Stimulated activated CD8-positive, alpha-beta memory T cell treated with anti-CD3 and anti-CD28 coated beads, Interleukin-4, amount 100 ng/mL, for 48 hours (primary cell): ENCODE measurements at places on chromosomes 6 and 20.
A peak's percentile ranks its signal among the peaks of the same experiment; 100 is the strongest.

DNA sequence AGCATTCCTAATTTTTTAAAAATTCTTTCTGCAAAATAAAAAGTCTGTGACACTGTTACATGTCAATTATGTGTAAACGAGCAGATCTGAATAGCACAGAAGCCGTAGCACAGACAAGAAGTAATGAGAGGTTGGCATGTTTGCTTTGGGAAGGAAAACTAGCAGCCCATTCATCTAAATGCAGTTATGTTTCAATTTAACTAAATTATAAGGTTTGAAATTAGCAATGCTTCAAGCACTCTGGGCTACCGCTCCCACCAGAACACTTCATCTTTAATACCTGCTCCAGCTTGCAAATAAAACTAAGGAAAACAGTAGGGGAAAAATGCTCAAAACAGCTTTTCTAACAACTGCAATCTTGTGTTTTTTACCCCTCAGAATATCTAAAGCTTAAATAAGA lies 73.9 kb downstream of the PTPRK start:
- DNase-seq: no peak

- DNase-seq: peak; percentile 42
These were observed 71.6 kb downstream of the SH3BGRL2 start for GRCh38 chr6:79702691-79703090.

DNA sequence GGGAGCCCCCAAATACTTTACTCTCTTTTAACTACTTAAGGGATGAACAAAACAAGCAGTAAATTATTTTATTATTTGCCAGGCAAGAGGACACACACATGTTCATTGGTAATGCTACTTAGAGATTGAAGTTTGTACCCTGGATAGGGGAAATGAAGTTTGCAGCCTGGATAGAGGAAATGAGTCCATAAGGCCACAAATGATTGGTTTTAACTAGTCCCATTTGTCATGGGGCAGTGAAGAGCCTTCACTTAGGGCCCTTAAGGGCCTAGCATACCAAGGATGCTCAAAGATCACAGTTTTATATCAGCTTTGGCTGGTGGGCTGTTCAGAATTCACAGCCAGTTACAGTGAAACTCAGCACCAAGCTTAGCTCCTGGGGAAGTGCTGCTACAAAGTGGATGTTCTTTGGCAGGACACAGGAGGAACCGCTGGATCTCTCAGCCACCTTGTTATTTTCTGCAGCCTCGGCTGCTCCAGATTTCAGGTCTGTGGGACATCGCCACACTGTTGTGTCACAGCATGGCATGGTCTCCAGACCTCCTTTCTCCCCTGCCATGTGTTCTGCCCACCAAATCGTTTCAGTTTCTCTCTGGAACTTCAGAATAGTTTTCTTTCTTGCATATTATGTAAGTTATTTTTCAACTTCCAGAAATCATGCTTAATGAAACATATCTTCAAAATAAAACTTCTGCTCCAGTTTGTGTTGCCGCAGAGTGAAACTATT lies 41.8 kb downstream of the NCOA7 start:
- no peak for DNase-seq

- no peak for DNase-seq
These were observed 80.1 kb downstream of the UTRN start for GRCh38 chr6:144365271-144365670.

DNA sequence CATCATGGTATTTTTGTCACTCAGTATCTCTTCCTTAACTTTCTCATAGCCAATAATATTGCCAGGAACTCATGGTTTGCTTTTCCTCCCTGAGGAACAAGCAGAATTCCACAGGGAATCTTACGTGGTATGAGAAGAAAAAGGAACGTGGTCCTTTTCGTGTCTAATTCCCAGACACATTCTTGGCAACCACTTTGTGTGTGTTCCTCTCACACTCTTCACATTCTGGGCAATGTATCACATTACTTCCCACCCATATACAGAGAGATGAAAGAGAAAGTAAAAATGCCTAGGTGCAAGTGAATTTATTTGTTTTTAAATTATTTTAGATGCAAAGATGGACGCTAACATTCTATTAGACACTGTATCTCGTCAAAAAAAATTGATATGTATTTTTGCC lies 102.7 kb downstream of the PTPRK start:
- DNase-seq: no peak

DNA sequence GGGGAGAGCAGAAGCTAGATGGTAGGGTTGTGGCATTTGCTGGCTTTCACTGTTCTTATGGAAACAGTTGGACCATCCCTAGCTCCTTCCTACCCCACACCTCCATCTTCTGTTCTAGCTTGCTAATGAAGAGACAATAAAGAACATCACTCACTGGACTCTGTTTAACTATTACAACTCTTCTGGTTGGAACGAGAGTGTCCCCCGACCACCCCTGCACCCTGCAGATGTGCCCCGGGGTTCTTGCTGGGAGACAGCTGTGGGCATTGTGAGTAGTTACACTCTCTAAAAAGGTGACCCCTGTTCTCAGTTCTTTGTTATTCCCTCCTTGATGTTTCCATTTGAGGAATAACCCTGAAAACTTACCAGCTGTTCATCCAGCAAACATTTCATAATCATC lies 40.4 kb upstream of the NOP56 start:
- DNase-seq: no peak

GRCh38 chr20:43755851-43756250 lies 29.0 kb upstream of the GTSF1L start:
- DNase-seq: no peak

DNA sequence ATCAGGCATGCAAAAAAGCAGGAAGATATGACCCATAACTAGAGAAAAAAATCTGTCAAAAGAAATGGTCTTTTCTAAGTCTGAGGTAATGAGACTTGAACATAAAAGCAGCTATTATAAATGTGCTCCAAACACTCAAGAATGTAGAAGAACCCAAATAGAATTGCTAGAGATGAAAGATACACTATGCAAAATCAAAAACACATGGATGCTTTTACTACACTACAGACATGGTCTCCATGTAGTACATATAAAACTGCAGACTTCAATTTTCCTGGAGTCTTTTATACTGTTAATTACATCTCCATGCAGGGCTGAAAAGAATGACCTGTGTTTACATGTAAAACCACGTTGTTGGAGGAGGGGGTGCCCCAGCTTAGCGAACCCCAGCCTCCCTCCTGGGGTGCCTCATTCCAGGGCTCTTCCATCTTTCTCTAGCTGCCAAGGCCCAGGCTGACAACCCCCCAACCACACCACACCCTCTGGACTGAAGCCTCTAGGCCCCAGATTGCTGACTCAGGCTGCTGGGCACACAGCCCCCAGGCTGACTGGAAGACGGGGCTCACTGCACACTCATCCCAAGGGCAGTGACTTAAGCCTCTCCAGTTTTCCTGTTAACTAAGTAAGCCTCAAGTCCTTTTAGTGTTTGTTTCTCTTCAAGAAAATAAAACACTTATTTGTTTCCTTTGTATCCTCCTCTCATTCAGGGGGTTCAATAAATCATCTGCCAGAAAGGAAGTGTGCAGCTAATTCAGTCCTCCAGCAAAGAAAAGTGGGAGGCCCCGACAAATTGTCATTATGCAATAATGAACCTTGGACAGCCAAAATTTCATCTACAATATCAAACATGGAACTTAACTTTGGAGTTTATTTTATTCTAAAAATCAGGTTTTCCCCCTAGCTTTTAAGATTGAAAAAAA lies 26.0 kb upstream of the PLAGL1 start:
- DNase-seq: no peak

- DNase-seq: no peak
These were observed 11.0 kb downstream of the PTCHD4 start for GRCh38 chr6:48099713-48100587.

- no peak for DNase-seq
These were observed 438.4 kb upstream of the ADGRB3 start for GRCh38 chr6:68196645-68197044.

DNA sequence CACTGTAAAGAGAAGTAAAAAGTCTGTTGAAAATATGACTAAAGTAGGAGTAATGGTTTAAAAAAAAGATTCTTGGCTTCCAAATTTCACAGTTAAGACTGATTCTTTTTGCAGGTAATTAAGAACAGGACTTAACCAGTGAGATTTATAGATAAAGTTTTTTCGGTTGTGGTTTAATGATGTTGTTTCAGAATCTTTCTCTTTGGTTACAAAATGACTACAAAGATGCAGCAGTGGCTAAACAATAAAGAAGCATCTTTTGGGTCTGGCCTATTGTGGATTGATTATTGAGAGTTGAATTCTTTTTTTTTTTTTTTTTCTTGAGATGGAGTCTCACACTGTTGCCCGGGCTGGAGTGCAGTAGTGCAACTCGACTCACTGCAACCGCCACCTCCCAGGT lies 109.7 kb downstream of the AKAP7 start:
- no peak for DNase-seq

DNA sequence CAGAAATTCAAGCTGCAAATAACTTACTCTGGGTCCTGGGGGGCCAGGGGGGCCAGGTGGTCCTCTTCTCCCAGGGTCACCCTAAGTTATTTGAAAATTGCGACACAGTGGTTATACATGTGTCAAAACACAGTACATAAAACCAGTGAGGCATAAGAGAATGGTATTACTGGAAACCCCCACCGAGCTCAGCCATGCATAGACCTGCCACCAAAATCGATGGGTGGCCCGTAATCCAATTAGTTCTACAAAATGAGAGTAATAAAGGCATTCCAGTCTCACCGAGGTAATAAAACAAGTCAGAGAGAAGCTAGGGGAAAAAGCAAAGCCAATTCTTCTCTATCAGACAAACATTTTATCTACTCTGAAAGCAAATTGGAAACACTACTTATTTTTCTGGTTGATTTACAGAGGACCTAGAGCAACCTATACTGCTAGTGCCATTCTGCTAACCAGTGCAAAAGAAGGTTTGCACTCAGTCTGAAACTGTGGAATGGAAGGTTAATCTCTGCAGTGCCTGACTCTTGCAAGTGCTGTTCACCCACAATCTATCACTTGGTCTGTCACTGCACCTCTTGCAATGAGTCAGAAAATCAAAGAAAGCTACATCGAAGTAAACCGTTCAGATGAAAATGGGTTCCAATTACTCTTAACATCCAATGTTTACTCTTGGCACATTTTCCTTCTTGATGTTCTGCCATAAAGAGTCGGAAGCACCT lies 32.4 kb downstream of the COL9A1 start:
- DNase-seq: no peak

GRCh38 chr6:901696-902460 lies 208.9 kb upstream of the EXOC2 start:
- DNase-seq: no peak

- DNase-seq: no peak
These were observed 70.0 kb downstream of the FAM50B start for GRCh38 chr6:3919130-3919628.

DNA sequence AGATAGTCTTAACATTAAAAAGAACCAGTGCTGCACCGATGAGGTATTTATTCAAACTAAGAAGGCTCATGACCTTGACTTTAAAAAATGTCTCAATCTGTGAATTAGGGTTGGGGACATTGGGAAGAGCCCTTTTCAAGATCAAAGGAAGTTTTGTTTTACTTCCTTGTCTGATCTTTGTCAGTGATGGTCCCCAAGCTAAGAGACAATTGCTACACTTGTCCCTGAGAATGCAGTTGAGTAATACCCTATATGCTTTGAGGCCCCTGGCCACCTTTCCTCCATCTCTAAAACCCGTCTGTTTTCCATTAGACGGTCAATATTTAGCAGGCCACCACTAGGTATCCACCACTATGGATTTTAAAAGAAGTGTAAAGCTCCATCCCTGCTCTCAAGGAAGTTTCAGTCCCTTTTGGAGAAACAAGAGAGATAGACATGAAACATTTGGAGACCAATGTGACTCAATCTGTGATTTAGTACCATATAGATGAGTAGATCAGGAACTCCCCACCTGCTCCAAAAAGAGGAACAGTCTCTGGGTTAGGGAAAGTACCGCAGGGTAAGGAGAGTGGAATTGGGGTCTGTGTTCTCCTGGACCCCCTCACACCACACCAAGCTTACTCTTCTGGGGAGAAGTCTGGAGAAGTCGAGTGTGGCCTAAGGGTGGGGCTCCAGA lies 99.1 kb upstream of the ISM1 start:
- no peak for DNase-seq

- DNase-seq: peak; percentile 60
These were observed 172.2 kb downstream of the AIG1 start for GRCh38 chr6:143232849-143233248.

DNA sequence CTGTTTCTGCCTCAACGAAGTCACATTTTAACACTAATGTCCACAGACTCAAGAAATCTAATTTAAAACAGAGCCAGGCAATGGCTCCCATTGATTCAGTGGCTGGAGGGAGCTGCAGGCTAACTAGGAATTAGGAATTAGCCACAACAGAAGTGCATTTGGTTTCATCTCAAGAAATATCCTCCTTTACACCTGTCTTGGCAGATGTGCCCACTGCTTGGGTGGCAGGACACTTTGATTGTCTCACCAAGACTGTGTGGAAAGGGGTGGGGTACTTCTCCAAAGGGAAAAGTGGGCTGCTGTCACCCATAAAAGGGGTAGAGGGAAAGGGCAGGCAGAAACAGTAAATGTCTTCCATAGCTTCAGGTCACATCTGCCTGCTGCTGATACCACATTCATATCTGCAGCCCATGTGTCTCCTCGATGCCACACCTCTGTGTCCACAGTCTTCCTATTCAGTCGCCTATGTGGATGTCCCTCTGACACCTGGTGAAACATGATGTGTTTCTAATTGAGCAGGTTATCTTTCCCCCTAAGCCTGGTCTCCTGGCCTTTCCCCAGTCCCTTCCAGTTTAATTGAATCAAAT lies 10.9 kb upstream of the OSER1 start:
- DNase-seq: no peak

- no peak for DNase-seq
These were observed at the start of gene FLRT3 for GRCh38 chr20:14337400-14338171. FLRT3 (minus strand) TSS chr20:14337612; CDS start chr20:14327506, 10,106 bp downstream.

- no peak for DNase-seq
These were observed 4.5 kb upstream of the CPNE1 start for GRCh38 chr20:35669221-35669620.

- no peak for DNase-seq
These were observed 3.1 kb upstream of the RRAGD start for GRCh38 chr6:89415185-89415584.

DNA sequence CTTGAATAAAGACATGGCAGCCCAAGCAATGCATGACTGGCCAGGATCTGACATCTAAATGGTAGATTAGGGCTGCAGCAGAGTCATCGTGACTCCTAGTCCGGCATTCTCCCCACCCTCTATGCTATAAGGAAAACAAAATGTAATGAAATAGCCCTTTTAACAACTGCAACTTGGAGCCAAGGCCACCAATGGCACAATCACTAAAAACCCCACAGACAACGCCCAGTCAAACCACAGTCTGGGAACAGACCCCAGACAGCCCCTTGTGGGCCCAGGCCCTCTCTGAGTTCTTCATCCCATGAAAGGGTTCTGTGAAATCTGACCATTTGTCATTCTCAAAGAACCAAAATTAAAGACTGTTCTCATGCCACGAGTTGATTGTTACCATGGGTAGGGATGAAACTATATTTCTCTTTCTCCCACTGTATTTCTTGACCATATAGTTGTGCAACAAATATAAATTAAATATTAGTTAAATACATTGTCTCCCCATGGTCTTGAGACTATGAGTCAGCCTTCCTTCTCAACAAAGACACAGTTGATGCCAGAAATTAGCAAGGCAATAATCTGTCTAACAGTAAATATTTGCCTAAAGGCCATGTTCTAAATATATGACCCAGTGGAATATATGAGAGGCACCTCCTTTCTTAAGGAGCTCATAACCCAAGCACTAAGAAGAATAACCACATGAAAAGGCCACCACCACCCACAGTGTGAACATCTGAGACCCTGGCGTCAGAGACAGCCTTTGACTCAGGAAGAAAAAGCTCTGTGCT lies 85.6 kb upstream of the SSTR4 start:
- no peak for DNase-seq

GRCh38 chr20:23178806-23179205 lies 92.7 kb upstream of the CD93 start:
- DNase-seq: no peak

- no peak for DNase-seq
These were observed 5.2 kb downstream of the OR11A1 start for GRCh38 chr6:29451471-29452193.
